ENCODE measurements at places on chromosomes 3 and 15.

- DNase-seq: no peak
Measured at GRCh38 chr3:152399374-152399773, 130.6 kb downstream of the MBNL1 start.

- DNase-seq: no peak
Measured at GRCh38 chr15:27989427-27989826, 109.7 kb downstream of the OCA2 start.

DNA sequence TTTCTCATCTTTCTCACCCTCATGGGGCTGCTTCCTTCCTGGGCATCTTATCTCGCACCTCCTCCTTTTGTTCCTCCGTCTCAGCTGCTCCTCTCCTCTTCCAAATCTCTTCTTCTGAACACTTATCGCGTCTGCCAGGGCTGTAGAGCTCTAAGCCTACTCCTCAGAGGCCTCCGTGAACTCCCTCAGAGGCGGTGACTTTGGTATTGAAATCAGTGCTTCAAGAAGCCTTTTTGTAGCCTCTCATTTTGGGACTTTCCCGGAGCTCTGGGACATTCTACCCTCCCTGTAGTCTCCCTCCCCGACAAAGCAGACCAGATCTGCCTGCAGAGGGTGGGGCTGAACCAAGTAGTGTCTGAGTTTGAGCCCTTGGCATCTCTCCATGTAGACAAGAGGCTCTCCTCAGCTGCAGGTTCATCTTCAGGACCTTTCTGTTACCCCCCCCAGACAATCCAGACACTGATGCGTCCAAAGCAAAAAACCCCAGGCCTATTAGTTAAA is 17.5 kb upstream of the CPNE9 start:
- no peak for DNase-seq

DNA sequence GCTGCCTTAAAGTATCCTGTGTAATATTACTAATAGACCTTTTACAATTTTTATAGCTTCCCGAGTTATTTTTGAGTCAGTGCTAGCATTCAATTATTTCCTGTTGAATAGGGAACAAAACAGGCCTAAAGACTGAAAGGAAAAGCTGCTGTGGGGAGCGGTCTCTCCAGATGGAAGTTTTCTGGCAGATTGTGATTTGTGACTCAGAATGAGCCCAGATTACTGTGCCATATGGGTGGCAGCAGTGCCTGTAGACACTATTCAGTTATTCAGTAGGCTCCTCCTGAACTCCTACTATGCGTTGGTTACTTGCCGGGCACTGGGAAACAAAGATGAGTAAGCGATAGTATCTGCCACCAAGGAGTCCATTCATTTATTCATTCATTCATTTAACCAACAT is 211.8 kb downstream of the CHST2 start:
- no peak for DNase-seq

DNA sequence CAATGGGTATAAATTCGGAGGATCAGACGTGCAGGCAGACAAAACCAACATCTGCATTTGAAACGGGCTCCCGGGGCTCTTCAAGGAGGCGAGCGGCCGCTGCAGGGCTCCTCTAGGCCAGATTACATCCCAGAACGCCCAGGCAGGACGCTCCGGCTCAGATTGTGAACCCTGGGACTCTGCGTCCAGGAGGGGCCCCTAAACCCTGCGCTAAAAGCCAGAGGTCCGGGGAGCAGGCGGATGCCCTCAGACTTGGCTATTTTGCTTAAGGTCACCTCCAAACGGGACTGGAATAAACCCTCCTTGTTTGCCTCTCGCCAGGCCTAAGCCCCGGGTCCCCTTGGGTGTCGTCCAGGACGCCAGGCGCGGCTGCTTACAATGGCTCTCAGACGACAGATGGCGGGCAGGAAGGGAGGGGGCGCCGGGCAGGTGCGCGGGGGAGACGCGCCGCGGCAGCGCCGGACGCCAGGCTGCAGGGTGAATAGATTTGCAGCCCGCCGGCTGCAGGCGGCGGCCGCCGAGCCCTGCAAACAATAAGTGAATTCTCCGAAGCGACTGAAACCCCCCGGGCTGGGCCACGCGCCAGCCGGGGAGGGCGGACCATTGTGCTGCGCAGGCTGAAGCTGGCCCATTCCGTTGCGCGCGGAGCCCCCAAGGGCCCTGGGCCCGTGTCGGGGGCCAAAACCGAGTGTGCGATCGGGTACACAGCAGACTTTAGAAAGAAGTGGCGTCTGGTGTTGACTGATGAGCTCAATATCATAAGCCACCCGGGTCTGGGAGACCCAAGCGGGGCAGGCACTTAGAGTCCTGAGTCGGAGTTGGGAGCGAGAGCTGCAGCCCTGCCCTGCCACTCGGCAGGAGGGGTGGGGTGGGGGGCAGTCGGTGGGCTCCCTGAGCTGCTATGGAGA is 32.3 kb upstream of the AMOTL2 start:
- no peak for DNase-seq

DNA sequence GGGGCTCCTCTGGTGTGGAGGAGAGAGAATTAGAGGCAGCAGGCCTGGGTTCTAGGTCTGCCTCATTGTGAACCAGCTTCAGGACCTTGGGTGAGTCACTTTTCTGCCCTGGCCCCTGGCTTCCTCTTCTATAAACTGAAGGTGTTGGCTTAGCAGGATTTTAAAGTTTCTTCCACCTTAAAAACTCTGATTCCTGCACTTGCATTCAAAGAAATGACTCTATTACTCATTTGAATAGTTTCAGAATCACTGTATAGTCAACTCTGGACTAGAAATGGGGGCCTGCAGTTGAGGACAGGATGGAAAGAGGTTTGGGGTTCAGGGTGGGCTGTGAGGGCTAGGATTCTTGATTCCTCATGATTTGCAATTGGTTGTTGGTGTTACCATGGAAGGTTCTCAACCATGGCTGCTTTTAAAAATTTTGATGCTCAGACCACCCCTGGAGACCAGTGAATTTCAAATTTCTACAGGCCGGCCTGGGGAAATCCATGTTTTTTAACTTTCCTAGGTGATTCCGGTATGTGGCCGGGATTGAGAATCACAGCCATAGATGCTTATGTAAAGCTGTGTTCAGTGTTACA is 19.9 kb downstream of the SMAD3 start:
- DNase-seq: peak; percentile 60

GRCh38 chr3:171837698-171838097 is 5.5 kb upstream of the TMEM212 start:
- no peak for DNase-seq

DNA sequence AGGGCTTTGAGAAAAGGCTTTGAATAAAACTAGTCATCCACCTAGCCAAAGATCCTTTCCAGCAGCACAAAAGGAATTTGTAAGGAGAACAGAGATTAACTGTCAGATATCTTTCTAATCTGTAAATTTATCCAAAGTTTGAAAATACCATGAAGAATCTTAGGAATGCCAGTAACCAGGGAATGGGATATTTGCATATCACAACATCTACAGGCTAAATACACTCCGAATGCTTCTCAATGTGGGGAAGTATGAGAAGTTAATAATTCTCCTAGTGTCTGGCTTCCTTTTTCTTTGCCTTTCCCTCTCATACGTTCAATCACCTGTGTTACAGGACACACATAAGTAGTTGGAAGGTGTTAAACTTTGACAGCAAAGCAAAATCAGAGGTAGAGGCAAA is 7.8 kb downstream of the ANAPC13 start:
- no peak for DNase-seq

DNA sequence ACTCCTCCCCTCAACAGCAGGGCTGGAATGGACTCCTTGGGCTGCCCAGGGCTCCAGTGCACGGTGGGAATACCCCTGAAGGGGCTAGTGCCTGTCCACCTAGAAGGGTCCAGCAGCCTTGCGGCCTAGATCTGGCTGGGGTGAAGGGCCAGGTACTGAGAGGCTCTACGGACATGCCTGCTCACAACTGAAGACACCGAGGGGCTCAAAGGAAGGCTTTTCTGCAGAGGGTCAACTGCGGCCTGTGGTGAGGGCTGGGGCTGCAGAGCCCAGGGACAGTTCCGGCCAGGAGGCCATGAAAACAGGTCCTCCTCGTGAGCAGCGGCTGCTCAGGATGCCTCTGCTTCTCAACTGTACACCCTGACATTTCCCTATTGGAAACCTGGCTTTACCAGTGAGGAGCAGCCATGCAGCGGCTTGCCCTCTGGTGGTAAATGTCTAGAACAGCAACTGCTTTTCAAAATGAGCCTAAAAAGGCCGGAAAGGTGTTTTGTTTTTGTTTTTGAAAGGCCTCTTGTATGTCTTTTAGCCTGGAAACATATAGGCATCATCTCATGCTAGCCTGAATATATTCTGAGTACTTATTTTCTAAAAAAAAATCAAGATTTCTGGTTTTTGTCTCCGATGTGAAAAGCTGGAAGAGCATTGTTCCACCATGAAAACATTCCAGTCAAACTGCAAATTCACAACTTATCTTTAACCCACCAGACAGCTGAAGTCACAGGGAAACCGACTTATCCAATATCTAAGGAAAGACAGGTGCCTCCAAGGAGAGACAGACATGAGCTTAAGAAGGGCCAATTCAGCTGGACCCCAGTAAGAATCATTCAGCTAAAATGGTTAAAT is 163.4 kb downstream of the KLF13 start:
- no peak for DNase-seq

GRCh38 chr15:78739996-78740903 is 71.0 kb downstream of the ADAMTS7 start:
- DNase-seq: no peak

All from stimulated activated CD4-positive, alpha-beta T cell treated with anti-CD3 and anti-CD28 coated beads, TNF-alpha, amount 100 ng/mL, for 24 hours (primary cell).